Fibroblast of skin of right quadriceps (primary cell): ENCODE measurements at places on chromosomes 12 and 14.

DNA sequence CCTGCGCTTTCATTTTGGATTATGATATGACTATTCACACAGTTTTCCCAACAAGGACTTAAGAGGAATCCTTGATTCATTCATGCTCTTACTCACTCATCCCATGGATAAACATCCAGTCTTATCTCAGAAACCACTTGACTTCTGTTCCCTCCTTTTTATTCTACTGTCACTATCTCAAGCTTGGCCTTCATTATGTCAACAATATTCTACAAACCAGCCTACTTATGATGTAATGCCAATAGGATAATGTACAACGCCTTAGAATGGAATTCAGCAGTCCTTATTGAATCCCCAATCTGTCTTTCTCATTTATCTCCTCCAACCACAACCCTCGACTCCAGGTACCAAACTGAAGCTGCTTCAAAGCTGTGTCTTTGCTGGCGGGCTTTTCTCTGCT lies 448.5 kb downstream of the PDZRN4 start:
- DNase-seq = no peak

- no peak for DNase-seq
These were observed 73.1 kb upstream of the ACTN1 start for GRCh38 chr14:69052181-69052601.

DNA sequence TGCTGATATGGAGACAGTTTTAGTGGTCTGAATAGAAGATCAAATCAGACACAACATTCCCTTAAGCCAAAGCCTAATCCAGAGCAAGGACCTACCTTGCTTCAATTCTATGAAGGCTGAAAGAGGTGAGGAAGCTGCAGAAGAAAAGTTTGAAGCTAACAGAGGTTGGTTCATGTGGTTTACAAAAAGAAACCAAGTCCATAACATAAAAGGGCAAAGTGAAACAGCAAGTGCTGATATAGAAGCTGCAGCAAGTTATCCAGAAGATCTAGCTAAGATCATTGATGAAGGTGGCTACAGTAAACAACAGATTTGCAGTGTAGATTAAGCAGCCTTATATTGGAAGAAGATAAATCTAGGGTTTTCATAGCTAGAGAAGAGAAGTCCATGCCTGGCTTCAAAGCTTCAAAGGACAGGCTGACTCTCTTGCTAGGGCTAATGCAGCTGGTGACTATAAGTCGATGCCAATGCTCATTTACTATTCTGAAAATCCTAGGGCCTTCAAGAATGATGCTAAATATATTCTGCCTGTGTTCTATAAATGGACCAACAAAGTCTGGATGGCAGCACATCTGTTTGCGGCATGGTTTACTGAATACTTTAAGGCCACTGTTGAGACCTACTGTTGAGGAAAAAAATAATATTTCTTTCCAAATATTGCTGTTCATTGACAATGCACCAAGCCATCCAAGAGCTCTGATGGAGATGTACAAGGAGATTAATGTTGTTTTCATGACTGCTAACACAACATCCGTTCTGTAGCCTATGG lies 361.0 kb downstream of the DPF3 start:
- DNase-seq = no peak

DNA sequence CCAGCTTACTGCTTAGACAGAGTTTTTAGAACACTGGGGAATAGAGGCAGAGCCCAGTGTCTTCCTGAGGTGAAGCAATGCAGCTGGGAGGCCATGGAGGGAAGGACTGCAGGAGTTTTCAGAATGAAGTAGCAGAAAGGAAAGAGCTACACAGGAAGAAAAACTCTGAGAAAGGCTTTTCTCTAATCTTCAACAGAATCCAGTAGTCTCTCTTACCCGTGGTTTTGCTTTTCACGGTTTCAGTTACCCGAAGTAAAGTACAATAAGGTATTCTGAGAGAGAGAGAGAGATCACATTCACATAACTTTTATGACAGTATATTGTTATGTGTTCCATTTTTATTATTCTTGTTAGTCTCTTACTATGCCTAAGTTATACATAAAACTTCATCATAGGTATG lies 761.6 kb downstream of the BCL11B start:
- DNase-seq = no peak

GRCh38 chr12:102659200-102659911 lies 179.0 kb upstream of the IGF1 start:
- DNase-seq = no peak

GRCh38 chr12:501722-502447 lies 42.1 kb downstream of the B4GALNT3 start:
- DNase-seq = no peak

- no peak for DNase-seq
These were observed 802 bp upstream of the TMPRSS12 start for GRCh38 chr12:50841716-50842531.

- DNase-seq = no peak
These were observed 2.3 kb downstream of the ARHGEF25 start for GRCh38 chr12:57613427-57614109.

GRCh38 chr12:61717986-61718385 lies 542.2 kb upstream of the USP15 start:
- DNase-seq = no peak

- no peak for DNase-seq
These were observed 65.1 kb upstream of the NCOR2 start for GRCh38 chr12:124632519-124632984.

GRCh38 chr14:65336191-65336591 lies 76.3 kb upstream of the FUT8 start:
- peak; percentile 82 for DNase-seq

- peak; percentile 6 for DNase-seq
These were observed 953 bp upstream of the DCAF5 start for GRCh38 chr14:69153873-69154270.

- DNase-seq = no peak
These were observed 9.4 kb downstream of the PLD4 start for GRCh38 chr14:104933746-104934733.

GRCh38 chr12:14607568-14607967 lies 39.9 kb upstream of the PLBD1 start:
- no peak for DNase-seq

DNA sequence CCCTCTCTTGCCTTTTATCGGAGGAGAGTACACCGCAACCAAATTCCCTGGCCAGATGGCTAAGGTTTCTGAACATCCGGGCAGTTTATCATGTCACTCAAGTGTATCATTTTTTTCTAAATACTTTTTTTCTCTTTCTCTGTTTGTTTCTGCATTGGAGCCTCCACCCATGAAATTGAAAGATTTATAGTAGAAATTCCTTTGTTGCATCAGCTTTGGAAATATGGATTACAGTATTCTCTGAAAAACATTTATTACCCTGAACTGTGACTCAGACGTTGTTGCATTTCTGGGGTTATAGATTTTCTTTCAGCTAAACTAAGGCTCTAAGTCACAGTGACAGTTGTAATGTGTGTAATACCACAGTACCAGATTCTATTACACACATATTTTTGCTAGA lies 187.0 kb downstream of the SPTSSA start:
- DNase-seq = peak; percentile 40

DNA sequence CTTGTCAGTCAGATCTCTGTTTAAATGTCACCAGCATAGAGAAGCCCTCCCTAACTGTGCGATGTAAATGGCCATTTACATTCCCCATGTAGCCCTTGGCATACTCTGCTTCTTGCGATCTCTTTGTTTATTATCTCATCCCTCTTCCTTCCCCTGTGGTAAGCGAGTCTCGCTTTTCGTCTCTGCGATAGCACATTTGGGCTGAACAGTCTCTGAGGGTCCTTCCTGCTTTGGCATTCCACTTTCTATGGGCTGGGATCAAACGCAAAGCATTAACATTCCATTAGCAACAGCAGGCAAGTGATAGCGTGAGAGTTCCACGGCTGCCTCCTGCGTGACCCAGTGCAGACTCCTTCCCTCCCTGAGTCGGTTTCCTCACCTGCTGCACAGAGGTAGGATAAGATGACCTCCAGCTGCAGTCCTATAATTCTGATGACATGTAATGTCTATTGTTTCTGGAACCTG lies 61.4 kb upstream of the TUNAR start:
- no peak for DNase-seq

- no peak for DNase-seq
These were observed 151.6 kb upstream of the SYT1 start for GRCh38 chr12:78712834-78713481.

DNA sequence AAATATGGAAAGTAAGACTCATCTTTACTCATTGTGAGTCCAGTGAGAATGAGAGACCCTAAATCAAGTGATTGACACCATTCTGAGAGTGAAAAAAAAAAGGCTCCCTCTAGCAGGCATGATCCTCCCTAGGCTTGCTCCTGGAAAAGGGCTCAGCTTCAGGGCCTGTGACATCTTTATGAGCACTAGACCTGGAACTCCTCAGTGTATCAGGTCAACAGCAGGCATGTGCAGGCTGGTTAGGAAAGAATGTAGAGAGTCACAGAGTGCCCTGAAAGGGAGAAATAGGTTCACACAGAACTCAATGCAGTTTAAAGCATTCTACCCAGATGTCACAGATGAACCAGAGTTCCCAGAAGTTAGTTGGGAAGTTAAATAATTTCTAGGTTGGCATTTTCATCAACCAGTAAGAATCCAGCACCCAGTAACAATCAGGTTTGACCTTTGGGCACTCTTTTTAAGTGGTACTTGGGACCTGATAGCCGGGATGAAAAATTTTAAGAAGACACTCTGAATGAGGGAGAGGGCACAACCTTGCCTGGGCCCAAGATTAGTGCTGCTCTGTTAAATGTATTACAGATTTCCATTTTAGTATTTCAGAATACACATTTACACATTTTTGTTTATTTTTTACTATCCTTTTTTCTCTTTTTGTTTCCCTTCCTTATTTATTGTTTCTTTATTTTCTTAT lies 828.8 kb downstream of the C12orf50 start:
- no peak for DNase-seq

DNA sequence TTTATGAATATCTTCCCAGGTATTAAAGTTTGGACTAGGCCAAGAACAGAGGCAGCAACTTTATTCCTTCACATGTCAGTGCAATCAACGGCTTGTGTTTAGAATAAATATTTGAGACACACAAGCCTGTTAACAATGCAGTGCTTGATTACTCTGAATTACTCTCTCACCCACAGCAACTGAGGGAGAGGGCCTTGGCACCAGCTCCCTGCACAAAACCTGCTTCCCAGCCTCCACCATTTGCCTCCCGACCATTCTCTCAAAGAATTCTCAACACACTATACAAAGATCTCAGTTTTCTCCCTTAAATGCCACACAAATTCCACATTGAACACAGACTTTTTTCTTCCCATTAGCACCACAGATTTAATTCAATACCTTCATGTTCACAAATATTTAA lies 77.0 kb downstream of the STON2 start:
- DNase-seq = no peak

DNA sequence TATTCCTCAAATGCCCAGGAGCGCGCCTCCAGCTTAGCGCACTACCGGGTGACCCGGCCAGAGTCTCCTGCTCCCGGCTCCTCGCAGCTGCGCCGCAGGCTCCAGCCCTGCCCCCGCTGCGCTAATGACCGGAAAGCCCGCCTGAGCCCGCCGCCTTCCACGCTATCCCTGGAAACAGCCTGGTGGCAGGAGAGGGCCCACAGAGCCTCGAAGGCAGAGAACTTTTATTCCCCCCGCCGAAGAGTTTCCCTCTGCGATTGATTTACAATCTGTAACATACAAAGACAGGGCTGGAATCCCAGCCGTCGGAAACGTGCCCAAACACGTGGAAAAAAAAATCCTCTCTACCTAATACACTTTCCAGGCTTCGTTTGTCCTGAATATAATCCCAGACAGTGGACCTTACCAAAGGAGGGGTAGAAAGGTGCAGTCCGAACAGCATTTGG lies 1.5 kb downstream of the COL2A1 start:
- no peak for DNase-seq

GRCh38 chr14:54261283-54261682 lies 135.5 kb upstream of the CDKN3 start:
- no peak for DNase-seq

GRCh38 chr12:101616027-101616494 lies 21.3 kb downstream of the MYBPC1 start:
- no peak for DNase-seq

DNA sequence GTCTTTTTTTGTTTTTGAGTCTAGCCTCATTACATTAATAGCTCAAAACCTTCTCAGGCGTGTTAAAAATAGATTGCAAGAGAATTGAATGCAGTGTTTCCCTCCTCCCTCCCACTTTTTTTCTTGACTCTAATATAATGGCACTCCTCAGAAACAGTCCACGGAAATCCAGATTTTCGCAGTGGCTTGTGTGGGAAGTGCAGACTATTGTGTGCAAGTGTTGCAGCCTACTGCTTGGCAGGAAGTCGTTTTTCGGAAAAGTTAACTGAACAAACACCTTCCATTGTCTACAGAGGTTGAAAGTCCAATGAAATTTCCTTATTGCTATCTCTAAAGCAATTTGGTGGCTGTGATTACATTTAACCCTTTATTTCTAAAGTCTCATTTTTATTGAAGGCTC lies 147.9 kb upstream of the E2F7 start:
- DNase-seq = no peak

DNA sequence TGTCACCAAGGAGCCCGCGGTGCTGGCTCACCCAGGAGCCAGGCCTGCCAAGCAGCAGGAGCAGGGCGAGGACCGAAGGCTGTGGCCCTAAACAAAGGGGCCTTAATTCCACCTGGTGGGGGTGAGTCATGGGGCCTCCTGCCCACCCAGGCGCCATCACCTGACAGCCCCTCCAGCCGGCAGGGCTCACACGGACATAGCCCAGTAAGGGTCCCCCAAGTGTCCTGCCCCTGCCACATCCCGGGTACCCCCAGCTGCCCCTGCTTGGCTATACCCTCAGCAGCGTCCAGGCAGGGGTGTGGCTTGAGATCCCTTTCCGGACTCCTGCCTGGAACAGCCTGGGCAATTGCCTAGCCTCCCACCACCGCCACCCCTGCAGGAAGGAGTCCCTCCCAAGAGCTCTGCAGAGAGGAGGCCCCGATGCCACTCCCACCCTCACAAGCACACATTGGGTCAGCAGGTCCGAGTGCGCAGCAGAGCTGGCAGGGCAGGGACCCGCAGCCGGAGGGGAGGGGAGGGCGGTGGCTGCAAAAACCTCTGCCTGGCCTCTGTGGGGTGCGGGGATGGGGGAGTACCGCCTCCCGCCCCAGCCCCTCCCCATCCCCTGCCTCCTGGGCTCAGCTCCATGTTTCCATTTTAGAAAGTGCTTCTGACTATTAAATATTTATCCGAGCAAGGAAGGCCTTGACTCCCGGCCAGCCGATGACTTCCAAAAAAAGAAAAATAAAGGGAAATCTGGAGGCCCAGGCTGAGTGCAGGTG lies 4.6 kb downstream of the AHNAK2 start:
- peak; percentile 77 for DNase-seq

- no peak for DNase-seq
These were observed 139.1 kb downstream of the SOX5 start for GRCh38 chr12:23810329-23810902.

DNA sequence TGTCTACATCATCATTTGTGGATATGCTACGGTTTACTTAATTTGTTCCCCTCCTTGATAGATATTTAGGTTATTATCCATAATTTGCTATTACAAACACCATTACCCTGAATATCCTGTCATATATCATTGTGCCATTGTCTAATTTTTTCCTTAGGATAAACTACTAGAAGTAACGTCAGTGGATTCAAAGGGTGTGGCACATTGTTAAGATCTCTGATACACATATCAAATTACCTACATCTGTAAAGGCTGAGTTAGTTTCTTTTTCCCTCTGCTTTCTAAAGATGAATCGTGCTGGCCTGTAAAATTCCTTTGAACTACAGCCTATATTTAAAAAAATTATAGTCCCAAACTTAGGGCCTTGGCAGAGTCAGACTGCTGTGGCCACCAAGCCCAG lies 53.9 kb upstream of the STRN3 start:
- peak; percentile 8 for DNase-seq
